ENCODE measurements at places on chromosomes 2 and 18. TPM values are rescaled to one million over a fixed set of nuclear protein-coding genes. Genes with fewer than 3 reads are reported as not detected.

SCYGR5 gene
- not detected for total RNA-seq

CFC1 gene
- total RNA-seq, result not detected

SLC4A5 gene
- 0.42 TPM for total RNA-seq

GRCh38 chr18:44917216-44918141 is 236.8 kb downstream of the SETBP1 start:
- no peak overlapping the region for H3K27ac ChIP-seq
- H3K36me3 ChIP-seq, result peaks cover 4% of the 10 kb centered on the region
- peaks cover 6% of the 10 kb centered on the region for H3K4me1 ChIP-seq
- DNase-seq, result no peak
- H3K27me3 ChIP-seq, result peaks cover 3% of the 10 kb centered on the region
- H3K4me3 ChIP-seq, result no peak overlapping the region

GRCh38 chr2:191926671-191927070 is 79.8 kb upstream of the CAVIN2 start:
- H3K36me3 ChIP-seq, result no peaks in the 10 kb centered on the region
- H3K4me3 ChIP-seq, result no peak overlapping the region
- no peaks in the 10 kb centered on the region for H3K4me1 ChIP-seq
- no peak overlapping the region for H3K27ac ChIP-seq

DNA sequence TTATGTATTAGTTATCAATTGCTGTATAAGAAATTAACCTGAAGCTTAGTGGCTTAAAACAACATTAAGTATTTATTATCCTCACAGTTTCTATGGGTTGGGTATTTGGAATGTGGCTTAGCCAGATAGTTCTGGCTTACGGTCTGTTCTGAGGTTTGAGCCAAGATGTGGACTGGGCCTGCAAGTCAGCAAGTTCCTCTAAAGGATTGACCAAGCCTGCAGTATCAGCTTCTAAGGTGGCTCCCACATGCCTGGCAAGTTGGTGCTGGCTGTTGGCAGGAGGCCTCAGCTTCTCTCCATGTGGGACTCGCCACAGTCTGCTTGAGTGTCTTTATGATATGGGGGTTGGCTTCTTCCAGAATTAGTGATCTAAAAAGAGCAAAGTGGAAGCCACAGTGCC is 45.0 kb upstream of the TCF4 start:
- H3K27ac ChIP-seq, result no peak overlapping the region
- no peak for DNase-seq
- H3K36me3 ChIP-seq, result no peaks in the 10 kb centered on the region
- no peak overlapping the region for H3K4me3 ChIP-seq
- no peaks in the 10 kb centered on the region for H3K4me1 ChIP-seq

DNA sequence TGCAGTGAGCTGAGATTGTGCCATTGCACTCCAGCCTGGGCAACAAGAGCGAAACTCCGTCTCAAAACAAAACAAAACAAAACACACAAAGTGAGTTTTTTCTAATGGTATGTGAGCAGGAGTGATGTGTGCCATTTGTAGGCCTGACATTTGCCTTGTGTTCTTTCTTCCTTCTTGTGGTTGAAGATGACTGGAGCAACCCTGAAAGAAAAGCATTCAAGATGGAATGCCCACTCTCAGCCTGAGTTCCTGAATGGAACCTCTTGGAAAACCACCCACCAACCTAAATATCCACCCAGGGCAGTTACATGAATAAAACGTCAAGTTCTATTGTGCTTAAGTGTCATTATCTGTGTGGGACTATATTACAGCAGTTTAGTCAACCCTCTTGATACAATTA is 26.5 kb downstream of the PGAP1 start:
- peaks cover 2% of the 10 kb centered on the region for H3K4me1 ChIP-seq
- peaks cover 57% of the 10 kb centered on the region for H3K36me3 ChIP-seq
- no peaks in the 10 kb centered on the region for H3K27me3 ChIP-seq
- no peak overlapping the region for H3K27ac ChIP-seq
- H3K4me3 ChIP-seq, result no peak overlapping the region

- DNase-seq, result no peak
- no peaks in the 10 kb centered on the region for H3K4me1 ChIP-seq
- no peaks in the 10 kb centered on the region for H3K36me3 ChIP-seq
Measured at GRCh38 chr18:40314199-40314598, 1640.8 kb upstream of the PIK3C3 start.

GRCh38 chr2:234339011-234339410 is 157.9 kb downstream of the ARL4C start:
- peaks cover 18% of the 10 kb centered on the region for H3K36me3 ChIP-seq
- no peak overlapping the region for H3K27ac ChIP-seq
- no peak for DNase-seq
- H3K4me3 ChIP-seq, result no peak overlapping the region

GRCh38 chr2:104023306-104023705 is 830.6 kb upstream of the POU3F3 start:
- H3K4me3 ChIP-seq, result no peak overlapping the region
- no peaks in the 10 kb centered on the region for H3K27me3 ChIP-seq
- no peaks in the 10 kb centered on the region for H3K36me3 ChIP-seq
- no peak for DNase-seq
- no peak overlapping the region for H3K27ac ChIP-seq

GRCh38 chr2:27323596-27324285 is 844 bp upstream of the MPV17 start:
- H3K27ac ChIP-seq, result peak overlapping the region; percentile 92
- peaks cover 19% of the 10 kb centered on the region for H3K4me1 ChIP-seq
- no peaks in the 10 kb centered on the region for H3K27me3 ChIP-seq
- H3K36me3 ChIP-seq, result peaks cover 23% of the 10 kb centered on the region
- DNase-seq, result no peak
- peak overlapping the region; percentile 92 for H3K4me3 ChIP-seq

- no peaks in the 10 kb centered on the region for H3K36me3 ChIP-seq
- peaks cover 2% of the 10 kb centered on the region for H3K27me3 ChIP-seq
- H3K4me1 ChIP-seq, result peaks cover 24% of the 10 kb centered on the region
- H3K4me3 ChIP-seq, result no peak overlapping the region
- H3K27ac ChIP-seq, result peak overlapping the region; percentile 51
- DNase-seq, result no peak
Measured at GRCh38 chr2:17579605-17580318, 39.3 kb downstream of the VSNL1 start.

Data from activated CD8-positive, alpha-beta memory T cell treated with anti-CD3 and anti-CD28 coated beads, Interleukin-2, amount 10 ng/mL, durations not matched to agents 7 days and 5 days (primary cell).